ENCODE measurements at places on chromosomes 3 and 15.

- no peak for DNase-seq
These were observed 47.0 kb downstream of the DHX30 start for GRCh38 chr3:47849699-47850563.

GRCh38 chr3:126441256-126441880, 34.3 kb downstream of the ZXDC start:
- DNase-seq: no peak

DNA sequence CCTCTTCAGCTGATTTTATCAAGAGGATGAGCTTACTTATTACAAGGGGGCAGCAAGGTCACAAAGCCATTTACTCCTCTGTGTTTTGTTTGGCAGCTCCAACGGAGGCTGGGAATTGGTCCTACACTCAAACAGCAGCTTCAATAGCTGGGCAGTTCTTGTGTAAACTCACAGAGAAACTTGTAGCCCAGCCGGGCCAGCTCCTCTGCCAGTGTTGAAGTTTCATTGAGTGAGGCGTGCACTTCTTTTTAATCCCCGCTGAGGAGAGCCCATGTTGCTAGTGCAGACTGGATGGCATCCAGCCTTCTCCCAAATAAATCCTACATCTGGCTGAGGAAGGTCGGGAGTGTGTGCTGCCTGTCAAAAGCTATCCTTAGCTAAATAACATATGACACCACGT, 59.5 kb downstream of the BFSP2 start:
- DNase-seq: no peak

- DNase-seq: no peak
These were observed 377.1 kb upstream of the TPM1 start for GRCh38 chr15:62665449-62665848.

DNA sequence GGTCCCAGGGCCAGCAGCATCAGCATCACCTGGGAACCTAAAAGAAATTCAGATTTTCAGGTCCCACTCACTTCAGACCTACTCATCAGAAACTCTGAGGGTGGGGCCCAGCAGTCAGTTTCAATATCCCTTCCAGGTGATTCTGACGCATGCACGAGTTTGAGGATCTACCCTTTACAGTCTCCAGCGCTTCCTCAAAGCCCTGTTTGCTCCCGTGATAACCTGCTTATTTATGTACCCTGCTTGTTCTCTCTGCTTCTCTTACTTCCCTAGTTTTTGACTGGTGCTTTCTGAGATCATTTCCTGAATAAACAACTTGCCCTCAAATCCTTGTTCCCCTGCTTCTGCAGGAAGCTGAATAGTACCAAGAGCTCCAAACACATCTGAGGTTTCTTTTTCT, 245.3 kb downstream of the ZNF621 start:
- DNase-seq: no peak

- no peak for DNase-seq
These were observed 188.9 kb downstream of the MEIS2 start for GRCh38 chr15:36911322-36911944.

DNA sequence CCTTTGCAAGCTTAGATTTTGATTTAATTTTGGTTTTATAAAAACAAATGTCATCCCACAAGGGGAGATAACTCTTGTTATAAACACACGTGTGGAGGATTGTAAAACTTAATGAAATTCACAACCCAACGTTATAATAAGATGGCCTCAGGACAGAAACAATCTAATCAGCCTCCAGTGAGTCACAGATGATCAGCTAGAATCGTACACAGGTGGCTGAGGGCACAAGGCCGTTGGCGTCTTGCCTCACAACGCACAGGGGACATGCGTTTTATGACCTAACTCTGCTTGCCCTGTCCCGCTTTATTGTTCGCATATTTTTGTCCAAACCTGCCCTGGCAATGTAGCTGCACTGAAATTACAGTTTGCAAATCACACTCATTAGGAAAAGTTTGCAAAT, 121.9 kb upstream of the PDZRN3 start:
- no peak for DNase-seq

DNA sequence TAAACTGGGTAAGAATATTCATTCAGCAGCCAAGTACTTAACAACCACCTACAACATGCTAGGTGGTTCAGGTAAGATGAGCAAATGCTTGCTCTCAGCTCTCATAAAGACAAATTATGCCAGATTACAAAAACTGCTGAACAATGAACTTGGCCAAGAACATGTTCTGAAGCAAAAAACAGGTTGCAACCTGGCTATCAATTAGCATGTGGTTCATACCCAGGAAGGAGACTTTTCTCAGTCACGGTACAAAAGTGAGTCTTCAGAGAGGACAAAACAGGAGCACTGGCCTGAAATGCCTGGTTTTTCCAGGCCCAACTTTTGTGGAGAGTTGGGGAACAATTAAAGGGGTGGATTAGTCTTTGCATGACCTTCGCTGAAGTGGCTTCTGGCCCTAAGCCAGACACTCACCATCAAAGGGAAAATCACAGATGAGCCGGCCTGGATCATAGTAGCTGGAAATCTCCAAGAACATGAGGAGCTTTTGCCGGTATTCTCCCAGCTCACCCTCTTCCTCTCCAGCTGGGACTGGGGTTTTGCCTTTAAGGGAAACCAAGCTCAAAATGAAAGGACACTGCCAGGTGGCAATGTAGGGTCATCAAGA, 7.6 kb upstream of the PLA2G4F start:
- no peak for DNase-seq

DNA sequence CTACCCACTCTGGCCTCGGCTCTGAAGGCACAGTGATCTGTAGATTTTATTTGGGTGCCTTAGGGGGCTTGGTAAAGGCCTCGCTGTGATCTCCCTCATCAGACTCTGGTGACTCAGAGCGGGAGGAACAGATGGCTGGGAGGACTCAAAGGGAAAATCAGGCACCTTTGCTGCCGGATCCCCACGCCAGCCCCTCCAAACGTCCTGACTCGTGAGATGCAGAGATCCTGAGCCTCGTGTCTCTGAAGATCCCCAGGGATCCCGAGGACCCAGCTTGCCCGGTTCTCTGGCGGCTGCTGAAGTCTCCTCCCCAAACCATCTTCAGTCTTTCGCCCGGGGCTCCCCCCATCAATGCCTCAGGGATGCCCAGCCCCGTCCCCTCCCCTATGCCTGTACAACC, 32.8 kb downstream of the MUC20 start:
- no peak for DNase-seq

DNA sequence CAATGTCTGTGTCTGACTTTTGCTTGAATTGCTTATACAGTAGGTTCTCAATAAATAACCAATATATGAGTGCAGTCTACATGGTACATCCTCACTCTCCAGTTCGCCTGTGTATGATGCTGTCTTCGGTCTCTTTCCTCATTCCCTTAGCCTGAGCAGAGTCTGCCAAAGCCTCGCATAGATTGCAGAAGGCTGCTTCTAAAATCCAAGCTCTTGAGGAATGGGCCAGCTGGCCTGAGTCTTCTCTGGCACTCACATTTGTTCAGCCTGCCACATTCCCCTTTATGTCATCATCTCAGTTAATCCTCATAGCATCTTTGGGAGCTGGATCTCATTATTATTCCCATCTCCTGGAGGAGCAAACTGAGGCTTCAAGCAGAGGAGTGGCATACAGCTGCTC, 27.2 kb upstream of the ADAMTS7 start:
- no peak for DNase-seq

- DNase-seq: no peak
These were observed 7.1 kb upstream of the AP3S2 start for GRCh38 chr15:89900849-89901248.

GRCh38 chr15:77017761-77018720, 23.1 kb downstream of the PSTPIP1 start:
- DNase-seq: no peak

DNA sequence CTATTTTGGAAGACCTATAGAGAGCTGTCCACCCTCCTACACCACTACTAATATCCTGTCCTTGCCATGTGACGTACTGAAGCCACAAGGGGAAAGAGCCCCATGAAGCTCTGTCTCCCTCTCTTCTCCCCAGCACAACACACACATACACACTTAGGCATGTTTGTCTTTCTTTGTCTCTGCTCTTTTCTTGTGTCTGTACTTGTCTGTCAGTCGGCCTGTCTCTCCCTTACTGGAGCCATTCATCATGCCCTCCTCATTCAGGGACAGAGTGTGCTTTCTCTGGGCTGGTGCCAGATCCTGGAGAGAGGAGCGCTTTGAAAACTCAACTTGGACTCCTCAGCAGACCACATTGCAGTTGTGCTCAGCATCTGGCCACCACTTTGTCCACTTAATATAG, 47.6 kb downstream of the PSMD6 start:
- no peak for DNase-seq

DNA sequence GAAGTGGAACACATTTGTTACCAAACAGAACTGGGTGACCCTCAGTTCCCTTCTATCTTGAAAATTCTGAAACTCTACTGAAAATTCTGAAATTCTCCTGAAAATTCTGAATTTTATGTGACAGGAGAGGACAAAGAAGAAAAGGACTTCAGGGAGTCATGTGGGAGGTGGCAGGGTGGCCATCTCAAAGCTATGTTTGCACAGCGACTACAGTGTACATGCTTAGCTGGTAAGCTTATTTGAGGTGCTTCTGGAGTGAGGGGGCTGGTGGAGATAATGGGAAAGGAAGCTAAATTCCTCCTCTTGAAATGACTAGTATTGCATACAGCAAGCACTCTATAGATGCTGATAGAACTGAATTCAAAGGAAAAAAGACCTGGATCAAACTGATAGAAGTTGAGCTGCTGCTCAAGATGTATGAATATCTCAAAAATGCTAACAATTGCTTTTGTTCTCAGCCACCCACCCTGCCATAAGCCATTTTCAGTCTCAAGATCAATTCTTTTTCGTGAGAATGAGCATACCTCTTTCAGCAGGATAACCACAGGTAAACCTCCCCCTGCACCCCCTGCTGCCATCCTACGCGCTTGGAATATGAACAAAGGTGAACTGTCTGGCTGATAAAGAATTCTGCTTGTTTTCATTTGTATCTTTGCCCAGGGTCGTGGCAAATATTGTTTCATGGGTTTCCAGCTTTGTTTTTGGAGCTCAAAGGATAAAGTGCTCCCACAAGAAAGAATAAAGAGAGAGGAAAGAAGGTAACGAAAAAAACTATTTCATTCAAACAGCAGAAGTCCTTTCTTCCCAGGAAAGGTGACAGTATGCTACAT, 16.6 kb upstream of the ARHGEF3 start:
- DNase-seq: no peak

DNA sequence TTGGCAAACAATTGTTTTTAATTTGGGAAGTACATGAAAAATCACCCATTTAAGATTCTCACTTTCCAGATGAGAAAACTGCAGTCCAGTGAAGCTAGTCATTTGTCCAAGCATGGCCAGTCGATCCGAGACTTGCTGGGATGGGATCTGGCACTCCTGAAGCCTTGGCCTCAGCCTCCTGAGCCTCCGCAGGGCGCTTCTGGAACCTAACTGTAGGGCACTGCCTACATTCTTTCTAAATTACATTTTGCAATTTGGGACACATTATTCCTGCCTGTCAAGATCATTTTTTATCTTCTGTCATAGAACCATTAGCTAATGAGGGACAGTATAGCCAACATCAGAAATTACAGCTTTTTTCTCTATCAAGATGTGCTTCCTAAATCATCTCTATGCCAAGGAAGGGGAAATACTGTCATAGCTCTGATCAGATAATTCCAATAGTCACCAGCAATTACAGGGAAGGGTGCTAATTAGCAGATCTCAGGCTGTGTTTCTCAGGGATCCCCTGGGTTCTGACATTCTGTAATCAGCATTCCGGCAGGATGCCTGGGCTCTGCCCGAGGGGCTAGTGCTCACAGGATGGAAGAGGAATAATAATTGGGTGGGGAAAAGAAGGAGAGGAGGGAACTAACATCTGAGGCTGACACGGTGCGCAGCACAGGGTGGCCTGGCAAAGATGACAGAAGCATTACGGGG, 28.3 kb downstream of the ANAPC13 start:
- DNase-seq: no peak

DNA sequence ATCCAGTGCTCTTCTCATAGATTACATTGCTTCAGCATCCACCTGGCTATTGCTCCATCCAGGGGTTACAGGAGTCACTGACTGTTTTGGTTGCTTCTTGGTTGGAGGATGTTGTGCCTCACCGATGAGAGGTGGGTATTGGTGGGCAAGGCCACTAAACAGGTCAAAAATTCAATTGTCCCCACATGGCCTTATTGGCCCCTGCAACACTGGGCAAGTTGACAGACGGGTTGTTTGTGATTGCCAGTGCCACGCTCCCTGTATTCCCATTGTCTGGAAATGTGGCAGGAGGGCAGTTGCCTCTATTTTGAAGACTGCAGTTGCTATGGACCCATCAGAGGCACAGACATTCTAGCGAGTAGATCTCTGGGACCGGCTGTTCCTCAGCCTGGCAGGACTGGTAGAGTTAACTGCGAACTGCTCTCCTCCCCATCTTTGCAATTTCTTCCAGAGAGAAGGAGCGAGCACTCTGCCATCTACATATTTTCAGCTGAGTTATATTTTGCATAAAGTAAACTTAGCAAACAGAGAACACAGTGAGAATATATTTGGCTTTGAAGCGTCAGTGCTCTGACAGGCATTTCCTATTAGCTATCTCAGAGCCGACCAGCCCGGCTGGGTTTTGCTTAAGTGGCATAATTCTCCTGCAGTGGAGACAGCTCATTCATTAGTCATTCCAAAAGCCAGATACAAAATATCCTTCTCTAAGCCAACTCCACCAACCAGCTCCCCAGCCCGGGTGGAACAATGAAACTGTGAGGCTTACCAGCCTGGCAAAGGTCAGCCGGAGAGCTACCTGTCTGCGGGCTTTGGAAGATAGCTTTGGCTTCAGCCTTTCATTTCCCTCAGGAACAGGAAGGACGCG, 26.0 kb upstream of the MAGEF1 start:
- DNase-seq: no peak

DNA sequence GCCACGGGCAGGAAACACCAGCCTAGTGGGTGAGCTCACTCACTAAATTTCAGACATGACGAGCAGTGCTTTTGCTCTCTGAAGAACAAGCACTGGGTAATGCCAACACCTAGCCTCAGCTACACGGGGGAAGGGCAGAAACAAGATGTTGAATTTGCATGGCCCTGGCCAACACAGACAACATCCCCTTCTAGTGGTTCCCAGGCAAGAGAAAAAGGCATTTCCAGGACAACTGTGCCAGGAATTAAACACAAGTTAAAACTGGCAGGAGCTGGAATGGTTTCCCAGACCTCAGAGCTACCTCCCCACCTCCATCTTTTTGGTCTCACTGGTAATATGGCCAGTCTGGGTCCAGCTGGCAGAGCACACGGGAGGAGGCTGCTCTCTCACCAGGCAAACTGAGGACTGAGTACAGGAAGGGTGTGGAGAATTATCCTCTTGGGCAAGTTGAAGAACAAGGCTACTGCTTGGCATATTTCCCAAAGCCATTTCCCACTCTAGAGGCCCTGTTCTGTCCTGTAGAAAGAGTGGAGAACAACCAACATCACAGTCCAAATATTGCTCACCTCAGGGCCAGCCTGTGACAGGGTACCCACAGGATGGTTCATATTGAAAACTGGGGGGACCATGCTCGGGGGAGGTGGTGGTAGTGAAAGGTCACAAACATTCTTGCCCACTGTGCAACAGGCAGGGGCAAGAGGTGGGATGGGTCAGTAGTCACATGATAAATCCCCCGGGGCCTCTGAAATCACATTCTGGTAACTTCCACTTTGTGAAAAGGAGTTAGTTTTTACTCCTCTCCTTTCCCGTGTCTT, 26.5 kb downstream of the TSPAN3 start:
- DNase-seq: no peak
